SK-N-SH (cell line): ENCODE measurements at places on chromosomes 1 and 21. TPM values are rescaled to one million over a fixed set of nuclear protein-coding genes. Genes with fewer than 3 reads are reported as not detected.
A peak's percentile ranks its signal among the peaks of the same experiment; 100 is the strongest.

RAD54L gene
- 11.5 and 13.4 TPM in 2 replicates for polyA plus RNA-seq

VHLL gene
- not detected in 2 replicates for polyA plus RNA-seq

DNA sequence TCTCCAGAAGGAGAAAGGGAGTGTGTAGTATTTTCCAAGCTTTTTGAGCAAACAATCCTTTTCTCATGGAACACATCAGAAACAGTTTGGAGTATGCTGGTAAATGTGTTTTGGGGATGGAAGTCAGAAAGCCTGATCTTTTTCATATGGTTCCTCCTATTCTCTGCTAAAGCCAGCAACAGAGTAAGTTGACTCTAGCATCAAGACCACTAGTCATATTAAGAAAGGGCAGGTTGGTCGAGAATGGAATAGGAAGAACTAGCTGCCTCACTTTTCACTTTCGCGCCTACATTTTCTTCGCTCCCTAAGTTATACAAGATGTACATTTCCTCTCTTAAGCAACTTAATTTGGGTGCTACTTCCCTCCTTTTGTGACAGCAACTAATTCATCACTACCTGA, 24.0 kb downstream of the PPT1 start:
- DNase-seq: no peak

- no peak for DNase-seq
These were observed 1021.5 kb upstream of the ADGRL2 start for GRCh38 chr1:80779275-80779674.

DNA sequence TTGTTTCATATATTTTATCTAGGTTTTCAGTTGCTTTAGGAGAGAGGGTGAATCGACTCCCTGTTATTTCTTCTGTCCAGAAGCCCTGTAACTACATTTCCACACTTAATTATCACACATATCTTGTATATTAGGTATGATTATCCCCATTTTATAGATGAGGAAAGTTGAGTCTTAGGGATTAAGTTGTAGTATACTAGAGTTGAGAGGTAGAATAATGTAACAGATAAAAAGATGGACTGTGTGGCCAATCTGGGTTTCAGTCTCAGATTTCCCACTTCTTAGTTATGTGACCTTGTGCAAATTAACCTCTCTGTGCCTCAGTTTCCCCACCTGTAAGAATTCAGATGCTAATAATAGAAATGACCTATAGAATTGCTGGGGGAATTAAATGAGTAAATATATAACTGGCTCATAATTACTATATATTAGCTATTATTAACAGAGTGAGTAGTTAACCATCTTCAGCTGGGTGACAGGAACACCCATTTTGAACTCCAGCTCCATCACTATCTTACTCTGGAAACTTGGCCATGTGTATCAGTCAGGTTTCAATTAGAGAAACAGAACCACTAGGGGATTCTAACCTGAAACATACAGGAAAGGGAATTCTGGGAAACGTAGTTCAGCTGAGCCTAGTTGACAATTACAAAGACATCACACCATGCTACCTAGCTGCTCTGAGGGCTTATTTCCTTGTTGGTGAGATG, 20.4 kb upstream of the FOXO6 start:
- DNase-seq: no peak

- DNase-seq: peak; percentile 68
These were observed 163.0 kb downstream of the GRIK3 start for GRCh38 chr1:36871146-36871971.
